Stimulated activated CD4-positive, alpha-beta T cell treated with anti-CD3 and anti-CD28 coated beads, Interleukin-4, amount 100 ng/mL, for 4 hours (primary cell): ENCODE measurements at places on chromosomes 4 and X.

- DNase-seq: no peak
Measured at GRCh38 chrX:123860983-123861382, 1.1 kb downstream of the XIAP start.

DNA sequence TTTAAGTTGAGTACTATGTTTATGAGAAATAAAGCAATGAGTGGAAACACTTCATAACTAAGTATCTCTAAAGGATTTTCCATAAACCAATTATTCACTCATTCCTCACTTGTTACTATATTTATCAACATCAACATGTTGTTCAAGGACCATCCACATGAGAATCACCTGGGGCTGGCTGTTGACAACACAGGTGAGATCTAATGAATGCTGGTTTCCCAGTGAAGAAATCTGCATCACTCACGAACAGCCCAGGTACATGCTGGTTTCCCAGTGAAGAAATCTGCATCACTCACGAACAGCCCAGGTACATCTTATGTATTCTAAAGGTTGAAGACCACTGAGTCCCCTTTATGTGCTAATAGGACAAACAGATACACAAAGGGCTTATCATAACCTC lies 32.5 kb downstream of the TSPAN5 start:
- DNase-seq: no peak

GRCh38 chr4:123088501-123088900 lies 166.1 kb upstream of the NUDT6 start:
- DNase-seq: no peak

- no peak for DNase-seq
Measured at GRCh38 chrX:121165930-121166359, 118.5 kb downstream of the GLUD2 start.

DNA sequence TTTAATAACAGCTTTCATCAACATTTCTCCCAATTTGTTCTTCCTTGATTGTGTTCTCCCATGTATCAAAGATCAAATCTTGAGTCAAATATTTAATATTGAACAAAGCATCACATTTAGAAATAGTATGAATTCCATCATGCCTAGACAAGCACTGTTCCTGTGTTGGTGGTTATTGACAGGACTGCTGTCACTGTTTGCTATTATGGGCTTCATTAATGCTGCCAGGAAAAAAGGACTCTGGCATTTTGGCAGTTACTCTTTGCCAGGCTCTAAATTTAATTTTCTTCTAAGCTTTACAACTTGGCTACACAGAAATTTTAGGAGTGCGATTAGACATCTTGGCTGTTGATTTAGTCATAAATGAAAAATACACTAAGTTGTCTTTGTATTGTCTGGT lies 295.9 kb upstream of the NRK start:
- no peak for DNase-seq

DNA sequence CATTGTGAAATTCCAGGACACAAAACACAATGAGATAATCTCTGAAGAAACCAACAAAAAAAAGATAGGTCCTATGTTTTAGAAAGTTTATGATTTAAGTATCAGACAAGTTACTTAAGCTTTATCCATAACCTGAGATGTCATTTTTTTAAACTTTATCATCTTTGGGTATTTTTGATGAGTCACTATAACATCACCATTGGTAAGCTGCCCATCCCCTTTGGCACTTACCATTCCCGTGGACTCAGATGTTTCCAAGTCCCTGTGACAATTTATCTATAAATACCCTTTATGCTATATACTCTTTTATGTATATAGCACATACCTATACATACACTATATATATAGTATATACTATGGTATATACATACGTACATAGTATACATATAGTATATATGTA lies 198.9 kb upstream of the GEMIN8 start:
- DNase-seq: no peak

- DNase-seq: no peak
Measured at GRCh38 chr4:141896687-141897086, 260.3 kb downstream of the IL15 start.

- DNase-seq: no peak
Measured at GRCh38 chrX:149207518-149207917, 297.6 kb downstream of the IDS start.

DNA sequence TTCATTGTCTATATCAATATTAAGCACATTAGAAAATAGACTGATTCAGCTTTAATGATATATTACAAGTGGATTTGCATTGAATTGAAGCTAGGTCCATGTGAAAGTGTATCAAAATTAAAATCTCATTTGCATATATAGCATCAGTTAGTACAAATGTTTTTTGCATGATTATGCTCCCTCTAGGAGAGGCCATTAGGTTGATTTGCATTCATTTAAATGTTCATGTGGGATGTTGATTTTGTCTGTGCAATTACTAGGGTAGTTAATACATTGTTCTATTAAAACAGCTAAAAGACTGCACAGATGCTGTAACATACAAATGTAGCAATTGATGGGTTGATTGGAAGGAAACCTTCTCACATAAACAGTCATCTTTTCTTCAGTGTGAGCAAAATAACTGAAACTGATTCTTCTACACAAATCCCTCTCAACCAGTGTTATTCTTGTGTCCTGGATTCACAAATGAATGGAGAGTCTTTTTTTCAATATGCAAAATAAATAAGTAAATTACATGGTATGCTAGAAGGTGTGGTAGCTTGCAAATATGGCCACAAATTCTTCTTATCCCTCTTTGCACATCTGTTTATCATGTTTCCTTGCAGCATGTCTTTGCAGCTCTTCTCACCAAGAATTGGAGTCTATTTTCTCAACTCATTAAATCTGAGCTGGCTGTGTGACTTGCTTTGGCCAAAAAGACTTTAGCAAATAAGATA lies 48.6 kb upstream of the DYNLT3 start:
- no peak for DNase-seq

- no peak for DNase-seq
Measured at GRCh38 chr4:13635286-13635799, 7.8 kb upstream of the BOD1L1 start.

DNA sequence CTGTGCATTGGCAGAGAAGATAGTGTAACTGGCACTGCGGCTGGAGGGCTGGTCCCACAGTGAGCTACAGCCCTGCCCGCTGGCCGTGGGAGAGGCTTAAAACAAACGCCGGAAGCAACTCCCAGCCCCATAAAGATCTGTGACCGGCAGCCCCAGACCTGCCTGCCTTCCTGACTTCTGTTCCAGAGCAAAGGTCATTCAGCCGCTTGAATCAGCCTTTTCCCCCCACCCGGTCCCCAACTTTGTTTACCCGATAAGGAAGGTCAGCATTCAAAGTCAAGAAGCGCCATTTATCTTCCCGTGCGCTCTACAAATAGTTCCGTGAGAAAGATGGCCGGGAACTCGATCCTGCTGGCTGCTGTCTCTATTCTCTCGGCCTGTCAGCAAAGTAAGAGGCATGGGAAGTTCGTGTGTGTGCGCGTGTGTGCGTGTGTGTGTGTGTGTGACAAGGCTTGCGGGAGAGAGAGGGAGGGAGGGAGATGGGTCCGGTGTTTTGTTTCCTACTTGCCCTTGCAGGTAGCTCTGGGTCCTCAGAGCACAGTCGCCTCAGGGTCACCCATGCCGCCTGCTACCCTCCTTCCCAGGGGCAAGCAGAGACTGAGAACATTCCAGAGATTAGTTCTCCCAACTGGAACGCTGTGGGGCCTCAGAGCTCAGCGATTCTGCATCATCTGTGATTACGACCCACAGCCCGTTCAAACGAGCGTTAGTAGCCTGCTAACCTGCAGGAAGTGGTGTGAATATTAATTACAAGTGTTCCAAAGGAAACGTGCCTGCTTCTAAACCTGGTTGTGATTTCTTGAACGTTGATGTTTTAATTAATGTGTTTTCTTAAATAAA lies at the start of gene MGST2:
MGST2 (plus strand) TSS at position 130 of the 840 bp plus-strand sequence; CDS start at position 331, 201 bp downstream.
- no peak for DNase-seq

GRCh38 chrX:30822068-30822681 lies 66.9 kb downstream of the TAB3 start:
- DNase-seq: no peak

DNA sequence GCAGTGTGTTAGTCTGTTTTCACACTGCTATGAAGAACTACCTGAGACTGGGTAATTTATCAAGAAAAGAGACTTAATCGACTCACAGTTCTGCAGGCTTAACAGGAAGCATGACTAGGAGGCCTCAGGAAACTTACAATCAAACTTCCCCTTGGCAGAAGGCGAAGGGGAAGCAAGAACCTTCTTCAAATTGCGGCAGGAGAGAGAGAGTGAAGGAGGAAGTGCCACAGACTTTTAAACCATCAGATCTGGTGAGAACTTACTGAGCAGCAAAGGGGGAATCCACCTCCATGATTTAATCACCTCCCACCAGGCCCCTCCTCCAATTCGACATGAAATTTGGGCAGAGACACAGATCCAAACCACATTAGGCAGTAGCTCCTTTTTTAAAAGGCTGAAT lies 59.2 kb upstream of the LEF1 start:
- no peak for DNase-seq

- no peak for DNase-seq
Measured at GRCh38 chr4:11286533-11286932, 142.2 kb downstream of the HS3ST1 start.

DNA sequence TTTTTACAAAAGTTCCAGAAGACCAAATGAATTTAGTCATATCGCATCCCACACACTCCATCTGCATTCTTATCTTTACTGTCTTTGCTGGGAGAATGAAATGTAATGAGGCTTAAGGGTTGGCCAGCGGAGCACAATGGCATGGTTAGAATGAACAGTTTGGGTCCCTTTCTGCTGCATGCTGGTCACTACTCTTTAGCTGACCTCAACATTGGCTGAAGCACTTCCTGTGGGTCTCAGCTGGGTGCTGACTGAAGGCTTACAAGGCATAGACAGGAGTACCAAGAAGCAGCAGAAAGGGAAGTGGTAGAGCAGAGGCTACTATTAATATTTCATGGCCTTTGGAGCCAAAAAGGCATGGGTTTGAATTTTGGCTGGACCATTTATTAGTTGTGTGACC lies 159.4 kb upstream of the GPC4 start:
- DNase-seq: no peak

DNA sequence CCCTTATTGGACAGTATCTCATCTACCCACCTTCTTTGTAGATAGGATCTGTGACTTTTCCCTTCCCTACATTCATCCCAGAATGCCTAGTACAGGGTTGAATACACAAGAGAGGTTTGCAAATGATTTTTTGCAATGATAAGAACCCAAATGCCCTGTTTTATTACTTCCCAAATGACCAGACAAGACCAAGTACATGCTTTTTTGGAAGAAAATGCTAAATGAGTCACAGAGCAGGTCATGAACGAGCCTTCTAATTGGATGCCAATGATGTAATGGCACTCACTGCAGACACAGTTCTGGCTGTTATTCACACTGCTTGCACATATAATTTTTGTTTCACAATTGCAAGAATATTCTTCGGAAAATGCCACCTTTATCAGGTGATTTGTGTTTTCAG lies 17.8 kb upstream of the GABRQ start:
- no peak for DNase-seq

GRCh38 chr4:76765473-76766183 lies 132.3 kb downstream of the SOWAHB start:
- DNase-seq: no peak

- no peak for DNase-seq
Measured at GRCh38 chr4:15690020-15690809, 8.6 kb downstream of the FAM200B start.

- DNase-seq: no peak
Measured at GRCh38 chrX:116009346-116009745, 161.2 kb upstream of the AGTR2 start.

- DNase-seq: no peak
Measured at GRCh38 chrX:40872351-40872750, 137.0 kb upstream of the MED14 start.

DNA sequence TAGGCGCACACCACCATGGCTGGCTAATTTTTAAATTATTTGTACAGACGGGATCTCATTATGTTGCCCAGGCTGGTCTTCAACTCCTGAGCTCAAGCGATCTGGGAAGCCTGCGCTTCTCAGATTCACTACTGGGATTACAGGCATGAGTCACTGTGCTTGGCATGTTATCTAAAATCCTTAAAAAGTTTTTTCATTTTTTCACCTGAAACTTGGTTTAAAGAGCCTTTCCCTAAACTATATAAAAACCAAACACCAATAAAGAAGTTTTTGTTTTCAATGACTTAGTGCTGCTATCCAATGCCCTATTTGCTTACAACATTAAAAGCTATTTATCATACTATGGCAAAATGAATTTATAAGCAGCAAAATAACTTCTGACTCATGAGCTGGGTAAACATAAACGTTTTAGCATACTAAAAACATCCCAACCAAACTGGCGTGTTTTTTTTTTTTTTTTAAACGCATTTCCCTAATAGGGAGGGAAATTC lies 127.8 kb downstream of the UBE2K start:
- DNase-seq: no peak

DNA sequence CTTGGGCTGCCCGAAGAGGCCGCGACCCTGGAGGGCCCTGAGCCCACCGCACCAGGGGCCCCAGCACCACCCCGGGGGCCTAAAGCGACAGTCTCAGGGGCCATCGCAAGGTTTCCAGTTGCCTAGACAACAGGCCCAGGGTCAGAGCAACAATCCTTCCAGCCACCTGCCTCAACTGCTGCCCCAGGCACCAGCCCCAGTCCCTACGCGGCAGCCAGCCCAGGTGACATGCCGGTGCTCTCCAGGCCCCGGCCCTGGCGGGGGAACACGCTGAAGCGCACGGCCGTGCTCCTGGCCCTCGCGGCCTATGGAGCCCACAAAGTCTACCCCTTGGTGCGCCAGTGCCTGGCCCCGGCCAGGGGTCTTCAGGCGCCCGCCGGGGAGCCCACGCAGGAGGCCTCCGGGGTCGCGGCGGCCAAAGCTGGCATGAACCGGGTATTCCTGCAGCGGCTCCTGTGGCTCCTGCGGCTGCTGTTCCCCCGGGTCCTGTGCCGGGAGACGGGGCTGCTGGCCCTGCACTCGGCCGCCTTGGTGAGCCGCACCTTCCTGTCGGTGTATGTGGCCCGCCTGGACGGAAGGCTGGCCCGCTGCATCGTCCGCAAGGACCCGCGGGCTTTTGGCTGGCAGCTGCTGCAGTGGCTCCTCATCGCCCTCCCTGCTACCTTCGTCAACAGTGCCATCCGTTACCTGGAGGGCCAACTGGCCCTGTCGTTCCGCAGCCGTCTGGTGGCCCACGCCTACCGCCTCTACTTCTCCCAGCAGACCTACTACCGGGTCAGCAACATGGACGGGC lies 579 bp downstream of the ABCD1 start:
- DNase-seq: no peak
